ENCODE measurements at places on chromosomes 11 and 22. TPM values are rescaled to one million over a fixed set of nuclear protein-coding genes. Genes with fewer than 3 reads are reported as not detected.

DNA sequence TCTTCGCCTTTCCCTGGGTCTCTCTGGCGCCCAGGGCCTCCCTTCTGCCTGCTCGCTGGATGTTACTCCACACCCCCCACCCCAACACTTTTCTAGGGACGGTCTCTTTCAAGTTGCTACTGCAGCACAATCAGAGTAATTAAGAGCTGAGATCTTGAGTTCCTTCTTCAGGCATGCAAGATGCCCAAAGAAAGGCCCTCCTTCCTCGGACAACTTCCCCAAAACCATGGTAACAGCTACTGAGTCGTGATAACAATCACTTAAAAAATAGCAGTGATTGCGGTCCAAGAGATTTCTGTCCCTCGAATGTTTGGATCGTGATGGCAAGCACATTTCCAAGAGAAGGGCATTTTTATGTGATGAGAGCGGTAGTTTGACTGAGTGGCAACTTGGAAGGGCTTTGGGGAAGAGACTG, 638 bp upstream of the TENM4 start:
- DNase-seq = no peak
- H3K36me3 ChIP-seq = no peaks in the 10 kb centered on the region
- H3K27me3 ChIP-seq = no peaks in the 10 kb centered on the region
- H3K4me3 ChIP-seq = peak overlapping the region; percentile 89
- H3K4me1 ChIP-seq = peaks cover 35% of the 10 kb centered on the region

DNA sequence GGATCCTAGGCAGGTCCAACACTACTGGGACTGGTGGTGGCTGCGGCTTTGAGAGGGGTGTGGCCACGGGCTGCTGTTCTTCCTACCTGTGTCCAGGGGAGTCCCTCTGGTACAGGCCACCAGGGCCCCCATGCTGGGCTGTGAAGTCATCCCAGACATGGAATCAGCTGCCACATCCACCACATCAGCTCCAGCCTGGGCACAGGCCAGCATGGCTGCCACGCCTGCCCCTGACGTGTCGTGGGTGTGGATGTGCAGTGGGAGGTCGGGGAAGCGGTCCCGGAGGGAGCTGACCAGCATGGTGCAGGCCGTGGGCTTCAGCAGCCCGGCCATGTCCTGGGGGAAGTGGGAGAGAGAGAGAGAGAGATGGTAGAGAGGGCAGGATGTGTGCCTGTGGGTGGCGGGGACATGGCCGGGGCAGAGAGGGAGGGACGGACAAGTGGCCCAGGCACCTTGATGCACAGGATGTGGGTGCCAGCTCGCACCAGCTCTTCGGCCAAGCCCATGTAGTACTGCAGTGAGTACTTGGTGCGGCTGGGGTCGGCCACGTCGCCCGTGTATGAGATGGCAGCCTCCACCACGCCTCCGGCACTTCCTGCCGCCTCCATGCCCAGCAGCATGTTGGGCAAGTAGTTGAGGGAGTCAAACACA, 6.2 kb upstream of the LRFN4 start:
- H3K27ac ChIP-seq = no peak overlapping the region
- H3K4me1 ChIP-seq = peaks cover 8% of the 10 kb centered on the region

GRCh38 chr22:49598338-49598737, 229.3 kb downstream of the BRD1 start:
- DNase-seq = no peak
- H3K36me3 ChIP-seq = no peaks in the 10 kb centered on the region
- no peaks in the 10 kb centered on the region for H3K4me1 ChIP-seq
- H3K4me3 ChIP-seq = no peak overlapping the region
- H3K27ac ChIP-seq = no peak overlapping the region

DNA sequence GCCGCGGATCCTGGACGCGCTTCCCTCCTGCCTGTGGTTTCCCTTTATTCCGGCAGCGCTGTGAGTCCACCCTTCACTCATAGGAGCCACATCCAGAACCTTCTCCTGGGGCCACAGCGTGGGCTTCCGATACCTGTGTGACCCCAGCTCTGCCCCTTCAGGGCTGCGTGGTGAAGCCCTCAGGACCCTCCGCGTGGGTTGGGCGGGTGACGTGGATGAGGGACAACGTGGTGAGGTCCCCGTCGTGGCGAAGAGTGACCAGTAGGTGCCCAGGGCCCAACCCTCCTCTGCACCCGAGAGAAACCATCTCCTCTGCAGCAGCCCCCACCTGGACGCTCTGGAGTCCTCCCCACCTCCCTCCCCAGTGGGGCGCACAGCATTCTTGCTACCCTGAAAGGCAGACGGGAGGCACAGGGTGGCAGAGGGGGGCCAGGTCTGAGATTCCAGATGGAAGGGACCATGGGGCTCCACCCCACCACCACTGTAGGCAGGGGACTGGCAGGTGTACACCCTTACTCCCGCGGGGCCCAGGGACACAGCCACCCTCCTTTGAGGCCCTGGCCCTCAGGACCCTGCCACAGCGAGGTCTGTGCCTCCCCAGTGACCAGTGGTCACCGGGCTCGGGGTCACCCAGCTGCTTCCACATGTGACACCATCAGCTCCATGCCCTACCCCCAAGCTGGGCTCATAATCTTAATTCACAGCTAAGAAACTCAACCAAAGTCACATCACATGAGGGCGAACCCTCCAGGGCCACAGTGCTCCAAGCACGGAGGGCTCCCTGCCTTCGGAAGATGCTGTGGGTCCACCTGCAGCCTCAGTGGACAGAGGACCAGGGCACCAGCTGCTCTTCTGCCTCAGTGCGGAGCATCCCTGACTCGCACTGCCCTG, 3.4 kb upstream of the ZBED4 start:
- no peaks in the 10 kb centered on the region for H3K27me3 ChIP-seq
- no peaks in the 10 kb centered on the region for H3K36me3 ChIP-seq
- H3K27ac ChIP-seq = no peak overlapping the region

DNA sequence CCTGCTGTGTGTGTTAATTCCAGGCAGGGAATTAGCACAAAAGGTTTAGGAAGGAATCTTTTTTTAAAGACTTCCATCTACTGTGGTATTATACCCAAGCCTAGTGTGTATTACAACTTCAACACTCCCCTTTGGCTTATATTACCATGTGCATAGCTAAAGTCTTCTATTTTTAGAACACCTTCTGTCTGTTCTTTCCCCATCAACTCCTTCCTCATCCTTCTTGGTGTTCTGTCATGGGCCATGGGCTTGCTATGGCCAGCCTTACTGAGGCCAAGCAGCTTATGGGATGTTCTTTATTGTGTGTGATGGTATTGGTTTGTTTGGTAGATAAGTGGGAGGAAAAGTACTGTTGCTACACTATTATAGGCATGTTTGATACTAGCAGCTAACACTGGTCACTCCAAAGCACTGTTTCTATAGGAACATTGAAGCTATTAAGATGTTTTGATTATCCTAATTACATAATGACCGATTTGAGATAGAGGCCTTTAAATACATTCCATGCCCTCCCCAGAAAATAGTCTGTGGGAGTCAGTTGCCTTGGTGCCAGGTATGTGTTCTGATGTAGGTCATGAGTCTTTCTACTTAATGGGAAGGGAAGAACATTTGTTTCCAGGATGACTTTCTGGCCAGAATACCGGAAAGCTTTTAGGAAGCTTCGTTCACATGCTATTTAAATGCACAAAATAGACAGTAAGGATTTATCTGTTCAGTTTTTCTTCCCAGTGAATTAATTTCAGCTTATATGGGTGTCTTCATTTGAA, 16.5 kb downstream of the MCAM start:
- H3K27me3 ChIP-seq = no peaks in the 10 kb centered on the region
- H3K4me1 ChIP-seq = peaks cover 4% of the 10 kb centered on the region
- H3K4me3 ChIP-seq = no peak overlapping the region

DNA sequence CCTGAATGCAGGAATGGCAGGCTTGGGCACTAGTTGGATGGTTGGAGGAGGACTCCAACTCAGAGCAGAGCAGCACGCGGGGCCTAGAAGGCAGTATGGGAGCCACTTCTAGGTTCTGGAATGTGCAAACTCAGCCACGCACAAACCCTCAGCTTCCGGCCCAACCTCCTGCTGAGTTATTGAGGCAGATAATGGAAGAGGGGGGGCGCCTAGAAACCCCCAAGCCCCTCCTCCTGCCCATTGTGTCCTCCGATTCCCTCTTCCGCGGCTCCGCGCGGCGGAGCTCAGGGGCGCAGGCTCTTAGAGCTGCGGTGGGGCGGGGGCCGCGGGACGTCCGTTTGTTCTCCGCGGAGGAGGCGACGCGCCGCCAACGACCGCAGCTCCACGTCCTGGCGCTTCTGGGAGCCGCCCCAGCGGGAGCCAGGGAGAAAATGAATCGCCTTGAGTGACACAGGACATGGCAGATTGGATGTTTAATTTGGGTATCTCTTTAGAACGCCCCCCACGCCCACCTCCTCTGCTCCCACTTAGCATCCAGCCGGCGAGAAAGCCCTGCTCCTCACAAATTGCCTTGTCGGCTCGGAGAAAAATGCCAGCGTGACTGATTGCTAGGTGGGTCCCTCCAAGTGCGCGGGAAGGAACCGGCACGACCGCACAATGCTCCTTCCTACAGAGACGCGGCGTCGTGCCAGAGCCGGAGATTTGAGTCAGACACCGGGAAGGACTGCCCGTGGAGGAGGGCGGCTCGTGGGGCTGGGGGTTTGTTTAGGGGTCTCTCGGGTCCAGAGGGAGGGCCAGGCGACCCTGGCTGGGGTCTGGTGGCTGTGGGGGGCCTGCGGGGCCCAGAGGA, 144.6 kb downstream of the NECTIN1 start:
- H3K4me1 ChIP-seq = peaks cover 16% of the 10 kb centered on the region
- H3K36me3 ChIP-seq = no peaks in the 10 kb centered on the region
- peak overlapping the region; percentile 75 for H3K4me3 ChIP-seq

DNA sequence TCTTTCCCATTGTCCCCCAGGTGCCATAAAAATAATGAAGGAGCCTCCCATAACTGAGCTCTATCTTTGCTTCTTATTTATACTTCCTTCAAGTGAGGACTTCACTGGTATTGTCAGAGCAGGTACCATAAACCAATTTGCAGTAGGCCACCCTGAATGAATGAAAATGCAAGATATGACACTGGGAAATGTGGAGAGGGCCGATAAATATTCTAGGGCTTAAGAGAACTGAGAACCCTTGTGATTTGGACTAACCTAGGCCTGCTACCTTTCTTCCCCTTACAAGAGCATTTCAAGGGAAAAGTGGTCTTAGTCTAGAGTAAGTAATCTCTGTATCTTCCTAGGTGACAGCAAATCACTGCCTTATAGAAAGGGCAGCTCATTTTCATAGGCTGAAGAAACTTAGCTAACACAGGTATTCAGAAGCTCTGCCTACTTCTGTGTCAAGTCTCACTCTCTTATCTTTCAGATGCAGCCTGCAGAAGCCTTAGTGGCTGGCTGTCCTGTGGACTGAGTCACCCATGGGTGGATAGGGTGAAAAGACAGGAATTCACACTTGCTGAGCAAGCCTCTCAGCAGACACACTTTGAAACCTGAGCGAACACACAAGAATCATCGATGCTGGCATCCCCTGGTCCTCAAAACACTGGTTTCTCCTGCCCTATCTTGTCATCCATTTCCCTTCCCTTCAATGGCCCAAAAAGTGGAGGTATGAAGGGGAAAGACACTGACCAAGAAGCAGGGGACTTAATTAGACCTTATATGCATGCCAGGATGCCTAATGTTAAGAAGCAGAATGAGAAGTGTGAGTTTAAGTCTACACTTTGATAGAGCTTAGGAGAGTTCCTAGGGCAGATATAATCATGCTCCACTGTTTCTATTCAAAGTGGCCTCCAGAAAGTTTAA, 15.2 kb downstream of the NRIP3 start:
- no peaks in the 10 kb centered on the region for H3K27me3 ChIP-seq
- H3K27ac ChIP-seq = no peak overlapping the region
- DNase-seq = no peak
- H3K36me3 ChIP-seq = no peaks in the 10 kb centered on the region
- no peak overlapping the region for H3K4me3 ChIP-seq

- H3K36me3 ChIP-seq = no peaks in the 10 kb centered on the region
- H3K27me3 ChIP-seq = no peaks in the 10 kb centered on the region
- no peaks in the 10 kb centered on the region for H3K4me1 ChIP-seq
- no peak overlapping the region for H3K27ac ChIP-seq
These were observed 252.8 kb downstream of the JRKL start for GRCh38 chr11:96642583-96642982.

DNA sequence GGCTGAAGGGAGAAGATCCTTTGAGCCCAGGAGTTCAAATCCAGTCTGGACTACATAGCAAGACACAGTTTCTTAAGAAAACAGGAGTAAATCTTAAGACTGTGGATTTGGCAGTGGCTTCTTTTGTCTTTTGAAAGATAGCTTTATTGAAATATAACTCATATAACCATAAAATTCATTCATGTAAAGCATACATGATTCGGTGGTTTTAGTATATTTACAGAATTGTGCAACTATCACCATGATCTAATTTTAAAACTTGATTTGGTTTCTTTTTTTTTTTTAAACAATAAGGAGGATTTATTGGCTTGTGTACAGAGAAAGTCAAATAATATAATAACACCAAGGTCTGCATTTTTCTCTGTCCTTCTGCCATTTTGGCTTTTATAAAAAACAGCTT, 23.1 kb upstream of the PSMA1 start:
- no peak overlapping the region for H3K4me3 ChIP-seq
- DNase-seq = no peak
- H3K27ac ChIP-seq = no peak overlapping the region
- no peaks in the 10 kb centered on the region for H3K36me3 ChIP-seq
- no peaks in the 10 kb centered on the region for H3K27me3 ChIP-seq

DNA sequence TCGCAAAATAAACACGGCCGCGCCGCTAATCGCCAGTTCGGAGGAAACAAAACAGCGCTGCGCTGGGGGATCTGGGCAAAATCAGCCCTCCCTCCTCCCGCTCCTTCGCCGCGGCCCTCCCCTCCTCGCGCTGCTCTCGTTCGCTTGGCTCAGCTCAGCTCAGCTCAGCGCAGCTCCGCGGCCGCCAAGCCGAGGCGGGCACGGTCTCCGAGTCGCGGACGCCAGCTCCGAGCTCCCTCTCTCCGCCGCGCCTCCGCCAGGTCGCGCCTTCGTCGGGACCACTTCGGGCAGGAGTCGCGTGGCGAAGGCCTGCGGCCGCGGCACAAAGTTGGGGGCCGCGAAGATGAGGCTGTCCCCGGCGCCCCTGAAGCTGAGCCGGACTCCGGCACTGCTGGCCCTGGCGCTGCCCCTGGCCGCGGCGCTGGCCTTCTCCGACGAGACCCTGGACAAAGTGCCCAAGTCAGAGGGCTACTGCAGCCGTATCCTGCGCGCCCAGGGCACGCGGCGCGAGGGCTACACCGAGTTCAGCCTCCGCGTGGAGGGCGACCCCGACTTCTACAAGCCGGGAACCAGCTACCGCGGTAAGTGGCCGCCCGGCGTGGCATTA, at the start of gene SPON1:
Gene SPON1 (plus strand): TSS at position 162 of the 607 bp plus-strand sequence. CDS start 182 bp downstream, at position 344.
- peak within 1 kb of the TSS; percentile 39 for H3K27ac ChIP-seq
- H3K27me3 ChIP-seq = no peaks in the 10 kb centered on the region
- no peaks in the 10 kb centered on the region for H3K4me1 ChIP-seq
- DNase-seq = no peak

Gene MUC15
- total RNA-seq = not detected

Gene LMO1
- total RNA-seq = not detected

Gene TEX12
- total RNA-seq = 0.54 TPM

Gene LSP1
- 40.5 TPM for total RNA-seq

Gene RBM14
- 72.7 TPM for total RNA-seq

Gene ZNF280A
- total RNA-seq = not detected
